ENCODE measurements at places on chromosomes 1 and 21.

GRCh38 chr1:30046751-30047150 lies 676.6 kb downstream of the MATN1 start:
- DNase-seq: no peak

DNA sequence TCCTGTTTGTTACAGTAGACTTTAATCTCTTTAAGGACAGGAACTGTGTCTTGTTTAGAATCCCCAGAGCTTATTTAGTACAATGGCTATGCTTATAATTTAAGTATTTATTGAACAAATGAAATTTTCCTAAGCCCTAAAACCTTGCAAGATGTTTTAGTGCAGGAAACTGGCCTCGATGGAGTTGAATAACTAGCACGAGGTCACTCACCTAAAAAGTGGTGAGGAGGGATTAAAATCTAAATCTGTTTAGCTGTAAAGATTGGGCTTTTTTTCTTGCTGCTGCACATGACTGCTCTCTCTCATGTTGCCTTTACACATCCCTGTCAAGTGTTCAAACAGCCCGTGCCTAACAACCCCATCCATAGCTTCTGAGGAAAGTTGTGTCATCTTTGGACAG lies 10.2 kb downstream of the NFYC start:
- DNase-seq: no peak

GRCh38 chr1:201898240-201898894 lies 9.7 kb downstream of the SHISA4 start:
- no peak for DNase-seq

- DNase-seq: no peak
Observed at GRCh38 chr21:43020771-43021170, 46.4 kb downstream of the PKNOX1 start.

- no peak for DNase-seq
Observed at GRCh38 chr1:107867422-107867821, 97.6 kb downstream of the VAV3 start.

- DNase-seq: no peak
Observed at GRCh38 chr1:151010346-151010726, 2.1 kb downstream of the PRUNE1 start.

- DNase-seq: no peak
Observed at GRCh38 chr21:43697758-43698643, 20.9 kb upstream of the PDXK start.

Measured in GM04503 (cell line).